ENCODE measurements at places on chromosomes 11 and 22.
A peak's percentile ranks its signal among the peaks of the same experiment; 100 is the strongest.

GRCh38 chr11:129331217-129331616 is 44.4 kb upstream of the BARX2 start:
- no peak for DNase-seq

- DNase-seq, result no peak
These were observed 649.1 kb upstream of the B3GAT1 start for GRCh38 chr11:135061166-135061565.

GRCh38 chr11:23569547-23569946 is 709.3 kb upstream of the CCDC179 start:
- DNase-seq, result no peak

DNA sequence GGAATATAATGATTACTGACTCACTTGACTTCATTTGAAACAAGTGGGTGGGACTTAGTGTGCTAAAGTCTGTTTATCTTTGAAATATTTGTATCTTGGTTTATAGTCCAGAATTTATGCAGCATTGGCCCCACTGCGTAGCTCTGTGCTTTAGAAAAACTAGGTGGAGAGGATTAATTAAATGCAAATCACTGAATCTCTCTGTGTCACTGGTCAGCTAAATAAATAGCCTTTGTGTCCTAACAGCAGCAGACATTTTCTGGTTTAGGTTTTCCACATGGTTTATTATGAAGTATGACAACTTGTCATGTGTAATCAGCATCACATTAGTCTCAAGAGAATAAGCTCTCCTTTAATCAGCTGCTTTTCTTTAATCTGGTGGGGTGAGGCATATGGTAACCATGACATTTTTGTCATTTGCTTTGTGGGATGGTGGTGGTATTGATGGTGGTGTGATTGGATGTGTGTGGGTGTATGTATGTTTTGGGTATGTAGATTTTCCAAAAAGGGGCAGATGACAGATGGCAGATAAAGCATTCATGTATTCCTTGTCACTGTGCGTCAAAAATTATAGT is 33.9 kb downstream of the BCL2L13 start:
- DNase-seq, result peak; percentile 62

- no peak for DNase-seq
These were observed 14.4 kb downstream of the KCNJ5 start for GRCh38 chr11:128905345-128906184.

DNA sequence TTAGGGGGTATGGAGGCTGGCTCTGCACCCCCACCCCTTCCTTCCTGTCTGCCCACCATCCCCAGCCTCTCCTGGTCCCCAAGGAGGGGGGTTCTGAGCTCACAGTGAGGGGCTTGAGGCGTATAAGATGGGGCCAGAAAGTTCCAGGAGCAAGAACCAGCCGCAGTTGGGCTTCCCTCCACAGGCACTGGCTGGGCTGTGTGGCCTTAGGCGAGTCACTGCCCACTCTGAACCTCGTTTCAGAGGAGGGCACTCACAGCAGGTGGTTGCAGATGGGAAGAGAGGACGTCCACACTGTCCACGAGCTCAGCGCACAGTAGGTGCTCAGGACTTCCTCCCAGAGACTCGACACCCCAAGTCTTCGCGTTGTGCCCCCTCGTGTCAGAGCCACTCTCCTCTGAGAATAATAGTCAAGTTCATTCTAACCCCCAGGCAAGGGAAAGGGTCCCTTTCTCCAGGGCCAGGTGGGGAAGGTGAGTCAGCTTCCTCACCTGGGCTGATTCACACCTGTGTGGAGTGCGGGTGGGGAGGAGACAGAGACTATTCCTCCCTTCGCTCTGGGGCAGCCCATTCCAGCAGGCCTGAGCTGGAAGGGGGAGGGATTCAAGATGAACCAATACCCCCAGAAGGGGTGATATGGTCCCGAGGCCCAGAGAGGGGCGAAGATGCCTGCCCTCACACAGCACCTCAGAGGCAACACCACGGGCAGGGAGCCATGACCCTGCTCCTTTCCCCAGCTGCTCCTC is 29.3 kb downstream of the RPL3 start:
- DNase-seq, result no peak

DNA sequence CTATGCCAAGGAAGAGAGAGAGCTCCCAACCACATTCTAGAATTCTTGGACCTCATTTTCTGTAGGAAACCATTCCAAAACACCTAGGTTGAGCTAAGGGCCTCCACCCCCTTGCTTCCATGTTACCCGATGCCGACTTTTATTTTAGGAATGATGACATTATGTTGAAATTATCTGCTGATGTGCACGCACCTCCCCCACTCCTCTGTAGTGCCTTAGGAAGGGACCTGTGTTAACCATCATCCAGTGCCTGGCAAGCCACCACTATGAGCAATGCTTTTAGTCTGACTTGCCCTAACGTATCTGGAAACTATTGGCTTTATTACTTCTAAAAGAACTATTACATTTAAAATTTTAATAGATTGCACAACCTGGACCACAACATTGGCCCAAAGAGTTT is 42.1 kb downstream of the NCAPD3 start:
- no peak for DNase-seq

DNA sequence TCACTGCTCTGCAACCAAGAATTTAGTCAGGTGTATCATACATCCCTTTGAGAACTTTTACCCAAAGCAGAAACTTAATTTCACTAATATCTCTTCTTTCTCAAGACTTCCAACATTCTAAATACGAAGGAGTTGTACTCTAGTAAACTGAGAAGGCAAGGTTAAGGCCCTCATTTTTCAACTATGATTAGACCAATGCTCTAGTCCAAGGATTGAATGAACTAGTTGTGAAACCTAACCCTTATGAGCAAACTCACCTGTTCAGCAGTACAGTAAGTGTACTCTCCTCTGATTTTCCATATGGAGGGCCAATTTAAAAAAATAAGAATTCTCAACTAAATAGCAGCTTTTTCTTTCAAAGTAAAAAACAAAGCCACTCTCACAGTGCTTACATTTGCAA is 180.0 kb upstream of the C11orf58 start:
- no peak for DNase-seq

DNA sequence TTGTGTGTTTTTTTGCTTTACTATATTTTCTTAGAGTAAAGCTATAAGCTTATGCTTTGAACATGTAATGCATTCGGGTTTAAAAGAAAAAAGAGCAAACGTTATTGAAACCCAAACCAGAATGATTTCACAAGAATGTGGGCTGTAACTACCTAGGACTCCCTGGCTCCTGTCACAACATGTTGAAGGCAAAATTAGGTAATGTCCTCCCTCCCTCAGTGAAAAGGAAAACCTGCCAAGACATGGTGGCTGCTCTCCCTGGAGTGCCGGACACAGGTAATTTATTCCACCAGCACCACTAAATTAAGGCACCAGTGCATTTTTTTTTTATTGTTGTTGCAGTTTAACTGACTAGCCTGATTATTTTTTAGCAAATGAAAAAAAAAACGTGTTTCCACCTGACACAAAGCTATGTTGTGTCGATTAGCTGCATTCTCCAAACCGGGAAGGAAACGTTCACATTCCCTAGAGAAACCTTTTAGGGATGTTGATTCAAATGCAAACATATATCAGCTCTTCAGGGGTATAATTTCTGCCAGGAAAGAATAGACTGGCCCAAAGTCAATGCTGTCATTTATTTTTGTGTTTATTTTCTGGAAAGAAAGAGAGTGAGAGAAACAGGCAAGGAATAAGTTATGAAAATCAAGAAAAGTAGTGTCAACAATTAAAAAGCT is 134.6 kb downstream of the CCDC34 start:
- DNase-seq, result no peak

- DNase-seq, result no peak
These were observed 117.6 kb downstream of the DSCAML1 start for GRCh38 chr11:117679461-117679860.

DNA sequence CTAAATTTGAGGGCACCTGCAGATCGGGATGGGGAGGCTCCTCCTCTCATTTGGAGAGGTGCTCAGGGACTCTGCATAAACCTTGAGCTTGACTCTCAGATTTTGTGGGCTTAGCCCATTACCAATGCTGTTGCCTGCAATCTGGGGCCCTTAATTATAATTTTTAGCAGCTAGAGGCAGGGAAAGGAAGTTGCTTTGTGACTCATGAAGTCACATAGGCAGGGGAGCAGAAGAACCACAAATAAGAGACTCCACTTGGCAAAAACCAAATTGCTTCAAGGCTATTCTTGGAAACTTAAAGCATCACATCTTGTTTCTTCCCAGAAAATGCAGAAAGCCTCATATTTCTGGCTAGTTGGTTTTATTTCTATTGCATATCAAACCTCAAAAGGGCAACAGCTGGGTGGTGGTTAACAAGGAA is 46.9 kb downstream of the MICAL2 start:
- peak; percentile 20 for DNase-seq

- peak; percentile 62 for DNase-seq
These were observed 75.1 kb downstream of the KIRREL3 start for GRCh38 chr11:126925321-126926093.

Measured in pons (tissue), 1 donor.